Calu3 (cell line): ENCODE measurements at places on chromosomes 4 and X.

DNA sequence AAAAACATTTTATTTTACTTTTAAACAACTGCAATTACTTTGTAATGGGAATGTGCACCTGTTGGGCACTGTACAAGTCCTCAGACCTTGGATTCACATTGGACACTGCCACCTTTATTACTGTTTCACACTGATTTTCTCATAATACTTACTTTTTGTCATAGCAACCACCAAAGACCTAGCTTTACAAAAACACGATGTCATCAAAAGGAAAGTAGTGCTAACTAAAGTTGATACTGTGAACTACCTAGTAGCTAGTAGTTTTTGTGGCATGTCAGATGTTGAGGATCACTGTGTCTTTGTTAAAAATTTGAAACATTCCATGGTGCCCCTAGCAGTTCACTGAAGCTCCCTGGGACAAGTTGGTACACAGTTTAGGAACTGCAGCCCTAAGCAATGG, 62.9 kb upstream of the HOPX start:
- no peak for DNase-seq

DNA sequence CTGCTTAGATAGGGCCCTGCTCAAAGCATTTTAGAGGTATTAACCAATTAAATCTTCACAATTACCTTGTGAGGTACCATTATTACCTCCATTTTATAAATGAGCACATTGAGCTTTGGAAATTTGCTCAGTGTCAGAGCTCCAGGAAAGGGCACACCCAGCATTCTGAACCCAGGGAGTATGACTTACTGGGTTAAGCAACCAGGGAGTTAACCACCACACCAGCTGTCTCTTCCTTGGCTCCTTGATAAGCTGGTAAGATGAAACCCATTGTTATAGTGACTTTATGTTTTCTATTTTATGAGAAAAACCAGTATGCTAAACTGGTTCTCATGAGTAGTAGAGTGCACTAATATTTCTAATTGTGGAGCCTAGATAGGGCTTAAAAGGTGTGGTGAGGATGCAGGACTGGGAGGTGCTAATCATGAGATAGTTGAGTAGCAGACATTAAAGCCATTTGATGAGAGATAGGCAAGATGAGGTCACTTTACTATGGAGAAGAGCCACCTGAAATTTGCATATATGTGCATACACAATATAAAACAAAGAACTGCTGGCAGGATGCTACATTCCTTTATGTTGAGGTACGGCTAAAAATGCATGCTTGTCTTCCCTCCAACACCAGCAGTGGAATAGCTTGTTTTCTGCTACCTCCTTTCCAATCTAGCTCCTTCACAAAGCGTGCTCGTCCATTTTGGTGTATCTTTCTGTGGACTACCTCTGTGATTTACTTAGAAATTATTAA, 556.1 kb downstream of the SPRY1 start:
- no peak for DNase-seq

DNA sequence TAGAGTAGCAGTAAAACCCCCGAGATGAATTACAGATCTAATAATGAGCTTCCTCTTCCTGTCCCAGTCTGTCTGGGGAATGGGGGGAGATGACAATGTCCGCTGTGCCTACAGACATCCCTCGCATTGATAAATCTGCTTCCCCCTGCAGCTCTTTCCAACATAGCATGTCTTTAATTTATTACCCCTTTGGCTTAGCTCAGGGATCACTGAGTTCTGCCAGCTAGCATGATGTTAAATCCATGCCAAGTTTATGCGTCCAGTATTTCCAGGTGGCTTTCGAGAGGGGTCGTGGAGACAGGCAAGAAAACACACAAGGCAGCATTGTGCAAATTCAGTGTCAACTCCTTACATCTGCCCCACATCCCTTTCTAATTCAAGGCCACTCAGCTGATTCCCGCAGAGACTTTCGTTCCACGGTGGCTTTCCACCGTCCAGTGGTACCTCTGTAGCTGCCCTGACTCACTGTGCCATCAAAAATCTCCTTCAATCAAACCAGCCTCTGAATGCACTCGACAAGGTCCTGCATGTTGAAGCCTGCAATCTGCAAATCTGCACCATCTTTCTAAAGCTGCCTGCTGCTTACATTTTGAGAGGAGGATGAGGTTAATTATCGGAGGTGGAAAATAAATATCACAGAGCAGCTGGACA, 75.1 kb downstream of the MXRA5 start:
- DNase-seq, result no peak

- no peak for DNase-seq
These were observed 10.6 kb downstream of the ZNF185 start for GRCh38 chrX:152908486-152908885.

- no peak for DNase-seq
These were observed 118.3 kb downstream of the TMA16 start for GRCh38 chr4:163612762-163613161.

DNA sequence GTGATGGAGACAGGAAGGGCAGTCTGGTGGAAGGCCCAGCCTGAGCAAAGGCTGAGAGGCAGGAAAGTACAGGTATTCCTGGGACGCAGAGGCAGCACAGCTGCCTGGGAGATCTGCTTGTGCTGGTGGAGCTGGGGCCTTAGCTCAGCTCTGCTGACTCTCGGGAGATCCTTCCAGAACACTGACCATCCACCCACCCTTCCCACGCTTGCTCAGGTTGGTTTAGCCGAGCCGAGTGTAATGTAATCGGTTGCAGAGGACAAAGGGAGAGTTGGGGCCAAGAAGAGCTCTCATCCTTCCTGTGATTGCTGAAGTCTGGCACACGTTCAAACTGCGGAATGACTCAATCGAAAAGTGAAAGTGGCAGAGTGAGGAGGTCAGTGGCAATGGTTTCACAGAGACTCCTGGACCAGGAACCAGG, 43.1 kb upstream of the GPR78 start:
- DNase-seq, result peak; percentile 61

GRCh38 chrX:102154900-102155805, 624 bp downstream of the BEX5 start:
- DNase-seq, result peak; percentile 14

- no peak for DNase-seq
These were observed 278.3 kb downstream of the TECRL start for GRCh38 chr4:64130907-64131306.

DNA sequence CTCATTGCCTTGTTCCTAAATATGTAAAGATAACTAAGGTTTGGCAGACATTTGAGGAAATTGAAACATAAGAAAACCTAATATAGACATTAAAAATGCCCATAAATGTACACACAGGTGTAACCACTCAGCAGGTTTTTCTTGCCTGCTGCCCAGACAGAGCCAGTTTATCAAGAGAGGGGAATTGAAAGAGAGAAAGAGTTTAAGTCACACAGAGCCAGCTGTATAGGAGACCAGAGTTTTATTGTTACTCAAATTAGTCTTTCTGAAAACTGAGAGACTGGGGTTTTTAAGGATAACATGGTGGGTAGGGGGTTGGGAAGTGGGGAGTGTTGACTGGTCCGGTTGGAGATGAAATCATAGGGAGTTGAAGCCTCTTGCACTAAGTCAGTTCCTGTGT, 119.0 kb downstream of the CFAP299 start:
- peak; percentile 3 for DNase-seq

- DNase-seq, result no peak
These were observed 85.6 kb upstream of the NMU start for GRCh38 chr4:55721651-55722050.

GRCh38 chr4:26758899-26759298, 101.7 kb upstream of the STIM2 start:
- DNase-seq, result no peak

DNA sequence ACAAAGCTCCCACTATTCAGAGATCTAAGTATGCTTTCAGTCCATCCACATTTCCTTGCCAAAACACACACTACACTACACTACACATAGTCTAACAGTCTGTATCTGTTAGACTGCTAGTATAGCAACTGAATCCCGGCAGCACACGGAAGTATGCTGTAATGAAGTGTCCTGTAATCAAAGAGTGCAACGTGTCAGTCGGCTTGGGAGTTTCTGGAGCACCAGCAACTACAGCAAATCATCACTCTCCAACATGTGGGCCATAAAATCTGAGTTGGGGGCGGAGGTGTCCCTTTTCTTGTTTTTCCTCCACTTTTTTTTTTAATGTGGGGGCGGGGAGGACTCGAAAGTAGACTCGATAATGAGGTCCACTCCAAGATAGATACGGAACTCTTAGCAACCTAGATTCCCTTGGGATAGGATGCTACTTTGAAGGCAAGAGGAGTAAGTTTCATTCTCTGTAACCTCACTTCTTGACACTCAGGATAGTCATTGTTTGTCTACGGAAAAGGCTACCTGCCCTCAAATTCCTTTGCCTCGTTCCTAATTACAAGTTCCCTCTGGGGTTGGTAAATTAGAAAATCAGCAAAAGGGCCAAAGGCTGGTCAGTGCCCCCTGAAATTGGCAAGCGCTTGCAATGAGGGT, 722 bp downstream of the SLC10A7 start:
- DNase-seq, result peak; percentile 3

- DNase-seq, result no peak
These were observed 136.3 kb upstream of the SMAD1 start for GRCh38 chr4:145345401-145345800.

- DNase-seq, result no peak
These were observed 1126.9 kb downstream of the STPG2 start for GRCh38 chr4:97016186-97016907.

GRCh38 chr4:48017108-48017571, 568 bp downstream of the NIPAL1 start:
- peak; percentile 72 for DNase-seq

DNA sequence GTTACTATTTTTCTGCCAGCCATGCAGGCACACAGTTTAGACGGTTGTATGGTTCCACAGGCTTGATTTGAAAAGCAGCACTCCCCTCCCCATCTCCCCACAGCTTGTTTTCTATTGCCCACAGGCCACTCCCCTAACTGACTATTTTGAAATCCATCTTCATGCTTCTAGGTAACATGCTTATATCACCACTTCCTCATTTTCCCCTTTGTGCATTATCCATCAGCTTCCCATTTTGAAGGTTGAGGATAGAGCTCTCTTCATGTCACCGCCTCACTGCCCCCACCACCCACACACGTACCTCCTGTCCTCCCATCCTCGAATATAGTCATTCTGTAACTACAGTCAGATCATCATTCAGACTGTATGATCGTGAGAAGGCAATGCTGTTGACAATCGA, 224.7 kb downstream of the MID1 start:
- DNase-seq, result no peak

DNA sequence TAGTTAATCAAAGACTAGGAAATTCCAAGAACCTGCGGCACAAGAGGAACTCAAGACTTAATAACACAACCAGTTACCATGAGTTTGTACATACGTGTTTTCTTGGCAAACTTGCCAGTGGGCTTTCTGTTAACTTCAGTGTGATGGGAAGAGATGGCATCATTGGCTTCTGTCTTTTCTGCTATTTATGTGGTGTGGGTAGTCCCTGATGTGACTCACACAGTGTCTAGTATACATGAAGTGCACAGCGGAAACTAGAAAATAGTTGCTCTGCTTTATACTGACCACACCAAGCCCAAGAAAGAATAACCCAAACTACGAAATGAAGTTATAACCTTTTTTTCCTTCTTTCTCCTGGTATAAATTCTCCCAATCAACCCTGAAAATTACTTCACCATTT, 24.5 kb downstream of the DAPP1 start:
- no peak for DNase-seq

GRCh38 chrX:68789966-68790365, 38.9 kb upstream of the EFNB1 start:
- no peak for DNase-seq

- no peak for DNase-seq
These were observed 204.0 kb downstream of the SCFD2 start for GRCh38 chr4:53161787-53162433.

DNA sequence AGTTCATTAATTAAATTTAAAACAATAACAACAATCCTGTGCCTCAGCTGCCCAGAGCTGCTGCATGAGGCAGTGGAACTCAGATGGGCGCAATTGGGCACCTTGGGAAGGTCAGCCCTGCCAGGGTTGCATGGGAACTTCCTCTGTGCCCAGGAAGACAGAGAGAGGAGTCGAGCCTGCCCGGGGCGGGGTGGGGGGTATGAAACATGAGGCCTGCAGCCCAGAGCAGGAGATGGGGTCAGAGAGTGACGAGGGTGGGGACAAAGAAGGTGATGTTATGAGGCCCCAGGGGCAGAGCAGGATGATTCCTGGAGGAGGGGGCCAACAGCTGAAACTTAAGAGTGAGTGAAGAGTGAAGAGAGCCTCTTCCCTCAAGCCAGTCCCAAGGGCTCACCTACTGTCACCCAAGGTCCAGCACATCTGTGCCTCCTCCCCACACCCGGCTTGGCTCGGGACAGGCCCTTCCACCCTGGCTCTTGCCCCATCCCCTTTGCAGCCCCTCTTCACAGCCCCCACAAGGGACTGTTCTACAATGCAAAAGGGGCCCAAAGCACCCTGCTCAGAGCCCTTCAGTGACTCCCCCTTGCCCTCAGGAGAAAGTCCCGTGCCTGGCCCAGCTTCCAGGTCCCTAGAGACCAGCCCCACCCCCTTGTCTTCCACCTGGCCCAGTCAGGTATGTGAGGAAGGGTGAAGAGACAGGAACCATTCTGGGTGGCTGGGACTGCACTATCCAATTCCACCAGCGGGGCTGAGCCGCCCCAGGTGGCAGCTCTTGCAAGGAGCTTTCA, 31.4 kb downstream of the HMX1 start:
- DNase-seq, result no peak

DNA sequence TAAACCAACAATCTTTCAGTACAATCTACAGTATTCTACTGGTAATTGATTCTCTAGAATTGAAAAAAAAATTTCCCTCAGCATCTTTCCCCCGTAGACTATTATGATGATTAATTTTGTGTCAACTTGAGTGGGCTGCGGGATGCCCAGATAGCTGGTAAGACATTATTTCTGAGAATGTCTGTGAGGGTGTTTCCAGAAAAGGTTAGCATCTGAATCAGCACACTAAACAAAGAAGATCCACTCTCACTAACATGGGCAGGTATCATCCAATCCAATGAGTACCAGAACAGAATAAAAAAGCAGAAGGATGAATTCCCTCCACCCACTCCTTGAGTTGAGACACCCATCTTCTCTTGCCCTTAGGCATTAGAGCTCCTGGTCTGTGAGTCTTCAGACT, 186.1 kb upstream of the MAB21L2 start:
- DNase-seq, result no peak

- DNase-seq, result no peak
These were observed 53.7 kb upstream of the NFKB1 start for GRCh38 chr4:102447413-102447812.

- no peak for DNase-seq
These were observed 40.7 kb downstream of the FANCB start for GRCh38 chrX:14832151-14832550.

- DNase-seq, result no peak
These were observed 123.4 kb downstream of the HMX1 start for GRCh38 chr4:8748236-8748575.
